Stimulated activated CD4-positive, alpha-beta T cell treated with anti-CD3 and anti-CD28 coated beads, Interleukin-2, amount 100 ng/mL, for 48 hours (primary cell): ENCODE measurements at places on chromosomes 16 and 17.

DNA sequence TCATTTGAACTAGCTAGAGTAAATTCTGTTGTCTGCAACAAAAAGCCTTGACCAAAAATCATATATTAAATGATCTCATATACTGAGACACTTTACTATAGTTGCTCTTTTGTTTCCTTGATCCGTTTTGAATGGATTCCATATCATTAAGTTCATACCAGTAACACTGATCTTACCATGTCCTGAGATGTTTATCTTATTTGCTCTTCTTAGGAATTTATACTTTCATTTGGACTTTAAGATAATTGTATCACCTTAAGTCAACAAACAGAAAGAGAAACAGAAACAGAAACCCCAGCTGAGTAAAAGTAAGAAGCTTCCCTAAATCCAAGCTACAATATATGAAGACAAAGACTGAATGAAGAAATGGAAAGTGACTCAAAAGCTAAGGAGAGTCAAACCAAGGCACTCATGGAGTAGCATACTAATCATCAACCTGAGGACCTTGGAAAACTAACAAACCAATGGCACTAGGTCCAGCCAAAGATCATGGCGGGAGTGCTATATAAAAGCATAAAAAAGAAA is 106.5 kb upstream of the COX10 start:
- no peak for DNase-seq

DNA sequence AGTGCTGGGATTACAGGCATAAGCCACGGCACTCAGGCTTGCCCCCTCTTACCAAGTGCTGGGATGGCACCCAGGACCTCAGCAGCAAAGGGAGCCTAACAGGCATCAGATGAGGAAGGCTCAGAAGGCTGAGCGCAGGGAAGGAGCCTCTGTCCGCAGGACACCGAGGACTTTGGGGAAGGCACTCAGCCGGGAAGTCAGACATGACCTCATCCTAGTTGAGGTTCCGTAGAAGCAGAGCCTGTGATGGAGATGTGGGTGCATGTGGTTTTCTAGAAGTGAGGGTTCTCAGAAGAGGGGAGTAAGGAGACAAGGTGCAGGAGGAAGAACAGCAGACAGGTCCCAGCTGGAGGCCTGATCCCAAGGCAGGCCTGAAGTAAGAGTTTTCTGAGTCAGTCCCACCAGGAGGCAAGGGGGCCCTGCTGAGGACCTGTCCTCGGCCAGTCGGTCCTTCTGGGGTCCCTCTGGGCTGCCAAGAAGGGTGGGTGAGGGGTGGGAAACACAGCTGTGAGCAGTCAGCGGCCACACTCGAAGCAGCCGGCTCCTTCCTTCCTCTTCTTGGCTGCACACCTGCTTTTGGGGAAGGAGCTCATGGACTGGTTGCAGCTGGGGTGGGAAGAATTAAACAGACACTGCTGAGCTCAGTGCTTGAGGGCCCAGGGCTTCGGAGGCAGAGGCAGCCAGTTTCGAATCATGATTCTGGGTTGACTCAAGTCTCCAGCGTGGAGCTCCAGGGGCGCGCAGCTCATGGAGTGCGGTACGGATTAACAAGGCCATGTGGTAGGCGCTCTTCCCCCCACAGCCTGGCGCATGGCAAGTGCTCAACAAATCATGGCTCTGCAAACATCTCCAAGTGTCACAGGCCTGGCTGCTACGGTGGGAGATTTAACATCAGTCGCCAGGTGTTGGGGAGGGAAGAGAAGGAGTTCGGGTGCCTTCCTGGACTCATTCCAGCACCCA is 38.9 kb upstream of the SNN start:
- no peak for DNase-seq

DNA sequence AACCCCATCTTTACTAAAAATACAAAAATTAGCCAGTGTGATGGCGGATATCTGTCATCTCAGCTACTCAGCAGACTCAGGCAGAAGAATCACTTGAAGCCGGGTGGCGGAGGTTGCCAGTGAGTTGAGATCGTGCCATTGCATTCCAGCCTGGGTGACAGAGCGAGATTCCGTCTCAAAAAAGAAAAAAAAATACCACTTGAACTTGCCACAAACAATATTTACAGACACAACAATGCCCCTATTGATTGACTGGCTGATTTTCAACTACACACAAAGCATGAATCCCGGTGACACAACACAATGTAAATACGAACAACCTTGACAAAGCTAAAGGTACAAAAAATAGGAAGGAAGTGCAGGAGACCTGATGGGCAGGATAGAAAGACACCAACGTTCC is 49.3 kb downstream of the NXN start:
- DNase-seq, result no peak

- DNase-seq, result no peak
Observed at GRCh38 chr16:49994006-49994405, 31.0 kb upstream of the CNEP1R1 start.

- DNase-seq, result no peak
Observed at GRCh38 chr16:89184933-89185794, 13.6 kb downstream of the CDH15 start.

GRCh38 chr16:10266809-10267208 is 84.6 kb upstream of the GRIN2A start:
- DNase-seq, result peak; percentile 16

DNA sequence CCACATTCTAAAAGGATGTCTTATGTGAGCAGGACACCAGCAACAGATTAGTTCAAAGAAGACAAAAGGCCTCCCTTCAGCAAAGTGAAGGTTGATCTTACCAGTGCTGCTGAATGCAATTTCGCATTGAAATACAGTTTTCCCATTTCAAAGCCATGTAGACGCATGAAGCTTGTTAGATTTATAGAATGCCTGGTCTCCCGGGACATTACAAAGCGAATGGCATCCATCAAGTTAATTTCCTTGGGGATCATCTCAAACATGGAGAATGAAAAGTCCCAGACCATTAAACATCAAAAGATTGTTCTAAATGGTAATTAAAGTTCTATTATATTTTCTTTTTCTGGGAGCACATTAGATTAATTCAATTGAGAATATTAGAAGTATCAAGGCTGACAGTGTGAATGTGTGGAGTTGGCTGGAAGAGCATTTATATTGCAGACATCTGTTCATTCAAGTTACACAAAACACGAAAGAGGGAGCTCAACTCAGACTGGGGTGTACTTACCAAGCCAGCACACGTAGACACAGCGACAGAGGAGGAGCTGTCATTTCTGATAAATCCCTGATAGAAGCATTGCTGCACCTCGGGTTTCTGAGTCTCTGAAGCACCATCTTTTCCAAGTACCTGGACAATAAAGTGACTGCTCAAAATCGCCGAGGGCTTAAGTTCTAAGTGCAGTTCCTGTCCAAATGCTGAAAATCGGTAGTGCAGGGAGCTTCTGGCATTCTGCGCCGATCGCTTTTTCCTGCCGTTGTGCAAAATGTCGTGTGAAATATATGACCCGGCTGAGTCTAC is 3.8 kb downstream of the ADAMTS18 start:
- DNase-seq, result no peak

- no peak for DNase-seq
Observed at GRCh38 chr17:33290253-33290652, 2.8 kb downstream of the ASIC2 start.

GRCh38 chr16:87227296-87227951 is 89.8 kb downstream of the C16orf95 start:
- no peak for DNase-seq

DNA sequence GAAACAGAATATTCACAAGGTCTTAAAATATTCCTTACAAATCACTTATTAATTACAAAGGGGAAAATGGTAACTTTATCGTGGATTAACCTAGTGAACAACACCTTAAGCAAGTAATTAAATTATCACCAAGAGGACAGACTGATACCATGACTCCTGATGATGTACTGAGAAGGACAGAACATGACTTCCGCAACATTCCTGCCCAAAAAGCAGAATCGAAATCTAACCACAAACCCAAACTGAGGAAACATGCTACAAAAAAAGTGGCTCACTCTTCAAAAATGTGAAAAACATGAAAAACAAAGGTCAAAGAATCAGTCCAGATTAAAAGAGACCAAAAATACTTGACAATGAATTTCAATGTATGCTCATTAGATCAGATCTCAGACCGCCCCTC is 151.5 kb downstream of the AATF start:
- no peak for DNase-seq

DNA sequence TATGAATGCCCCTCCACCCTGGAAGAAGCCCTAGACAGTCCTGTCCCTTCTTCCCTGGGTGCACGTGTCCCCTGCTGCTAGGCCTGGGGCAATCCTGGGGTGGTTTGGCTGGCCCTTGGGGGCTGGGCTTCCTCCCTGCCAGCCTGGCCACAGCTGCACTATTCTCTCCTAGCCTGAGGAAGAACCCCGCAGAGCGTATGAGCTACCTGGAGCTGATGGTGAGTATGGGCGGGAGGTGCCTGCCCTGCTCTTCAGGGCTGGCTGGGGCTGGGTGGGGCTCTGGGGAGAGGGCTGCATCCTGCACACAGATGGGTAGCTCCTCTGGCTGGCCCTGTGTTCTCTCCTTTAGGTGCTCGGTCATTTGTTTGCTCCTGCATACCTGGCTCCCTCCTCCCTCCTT is 28.8 kb downstream of the MAP2K3 start:
- DNase-seq, result no peak

DNA sequence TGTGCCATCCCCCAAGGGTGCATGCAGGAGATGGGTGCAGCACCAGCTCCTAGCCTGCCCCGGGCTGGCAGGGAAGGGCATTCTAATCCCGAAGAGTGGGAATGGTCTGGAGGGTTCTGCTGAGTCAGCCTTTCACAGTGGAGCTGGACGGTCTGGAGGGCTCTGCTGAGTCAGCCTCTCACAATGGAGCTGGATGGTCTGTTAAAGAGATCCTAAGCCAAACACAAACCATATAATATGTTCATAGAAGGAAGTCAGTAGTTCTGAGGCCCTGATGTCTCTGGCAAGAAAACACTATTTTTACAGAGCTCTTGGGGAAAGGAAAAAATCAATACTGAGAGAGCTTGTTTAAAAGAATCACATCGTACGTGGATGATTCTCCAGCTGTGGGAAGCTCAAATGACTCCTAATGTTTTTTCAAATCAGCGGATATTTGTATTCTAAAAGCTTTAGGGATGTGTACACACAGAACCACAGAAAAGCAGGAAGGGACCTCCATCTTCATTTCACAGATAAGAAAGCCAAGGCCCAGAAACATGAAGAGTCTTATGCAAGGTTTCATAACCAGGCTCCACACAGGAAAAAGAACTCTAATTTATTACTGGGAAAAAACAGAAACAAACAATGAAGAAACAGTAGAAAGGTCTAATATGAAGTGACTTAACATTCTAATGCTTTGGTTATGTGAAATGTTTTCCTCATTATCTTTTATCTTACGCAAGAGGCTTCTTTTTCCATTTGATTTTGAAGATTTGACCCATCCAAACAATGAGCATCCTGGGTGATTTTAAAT is 176.3 kb downstream of the VPS53 start:
- no peak for DNase-seq
